ENCODE measurements at places on chromosomes 11 and 22. TPM values are rescaled to one million over a fixed set of nuclear protein-coding genes. Genes with fewer than 3 reads are reported as not detected.

Gene NLRP10
- not detected for polyA plus RNA-seq

DNA sequence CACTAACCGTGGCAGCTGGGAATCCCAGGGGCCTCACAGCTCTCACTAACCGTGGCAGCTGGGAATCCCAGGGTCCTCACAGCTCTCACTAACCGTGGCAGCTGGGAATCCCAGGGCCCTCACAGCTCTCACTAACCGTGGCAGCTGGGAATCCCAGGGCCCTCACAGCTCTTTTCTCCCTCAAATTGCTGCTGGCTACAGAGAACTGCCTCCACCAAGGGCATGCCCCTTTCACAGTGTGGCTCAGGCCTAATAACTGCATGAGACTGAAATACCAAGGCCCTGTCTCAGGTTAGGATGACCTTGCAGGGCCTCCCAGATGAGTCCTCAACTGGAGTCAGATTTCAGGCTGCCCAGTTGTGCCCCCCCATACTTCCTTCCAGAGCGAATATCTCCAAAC, 35.1 kb upstream of the GGTLC2 start:
- no peak for DNase-seq

Gene OR51F2
- polyA plus RNA-seq, result not detected

DNA sequence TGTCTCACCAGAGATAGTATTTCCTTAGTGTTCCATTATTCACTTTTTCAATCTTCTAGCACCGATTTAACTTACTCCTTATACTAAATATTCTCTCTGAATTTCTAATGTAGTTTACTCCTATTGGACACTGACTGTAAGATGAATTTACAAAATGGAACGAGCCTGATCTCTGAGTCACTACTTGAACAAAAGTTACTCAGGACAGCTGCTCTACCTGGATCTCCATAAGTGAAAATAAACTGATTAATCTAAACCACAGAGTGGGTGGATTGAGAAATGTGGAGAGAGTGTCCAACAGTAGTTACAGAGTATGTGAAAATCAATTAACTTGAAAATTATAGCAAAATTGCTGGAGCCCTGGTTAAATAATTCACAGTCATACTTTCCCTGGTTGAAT, 141.7 kb upstream of the CHORDC1 start:
- no peak for DNase-seq

DNA sequence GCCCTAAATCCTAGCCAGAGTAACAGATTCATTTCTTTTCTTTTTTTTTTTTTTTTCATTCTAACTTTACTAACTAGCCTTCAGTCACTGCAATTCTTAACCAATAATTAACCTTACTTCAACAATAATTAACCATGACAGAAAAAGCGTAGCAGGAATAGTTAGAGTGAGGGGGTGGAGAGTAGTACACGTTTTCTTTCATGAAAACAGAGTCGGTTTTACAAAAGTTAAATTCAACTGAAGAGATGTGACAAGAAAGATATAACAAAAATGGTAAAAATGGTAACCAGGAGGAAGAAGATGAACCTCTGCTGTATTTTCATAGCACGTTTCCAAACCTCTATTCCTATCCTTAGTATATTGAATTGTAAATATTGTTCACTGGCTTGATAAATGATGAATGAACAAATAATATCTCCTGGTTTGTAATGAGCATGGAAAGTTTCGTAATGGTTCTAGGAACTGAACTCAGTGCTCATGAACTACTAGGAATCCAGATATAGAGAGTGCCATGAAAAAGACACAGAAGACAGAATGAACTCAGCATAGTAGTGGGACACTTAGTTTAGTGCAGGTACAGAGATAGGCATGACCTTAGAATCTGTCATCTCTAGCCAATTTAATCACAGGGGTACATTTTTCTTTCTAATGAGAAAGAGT, 116.5 kb upstream of the ANO5 start:
- DNase-seq, result peak; percentile 68

GRCh38 chr11:121582296-121582695, 129.5 kb upstream of the SORL1-AS1 start:
- no peak for DNase-seq

- no peak for DNase-seq
These were observed 10.8 kb downstream of the LARGE2 start for GRCh38 chr11:45933131-45933831.

Gene HARBI1
- polyA plus RNA-seq, result 2.5 TPM

DNA sequence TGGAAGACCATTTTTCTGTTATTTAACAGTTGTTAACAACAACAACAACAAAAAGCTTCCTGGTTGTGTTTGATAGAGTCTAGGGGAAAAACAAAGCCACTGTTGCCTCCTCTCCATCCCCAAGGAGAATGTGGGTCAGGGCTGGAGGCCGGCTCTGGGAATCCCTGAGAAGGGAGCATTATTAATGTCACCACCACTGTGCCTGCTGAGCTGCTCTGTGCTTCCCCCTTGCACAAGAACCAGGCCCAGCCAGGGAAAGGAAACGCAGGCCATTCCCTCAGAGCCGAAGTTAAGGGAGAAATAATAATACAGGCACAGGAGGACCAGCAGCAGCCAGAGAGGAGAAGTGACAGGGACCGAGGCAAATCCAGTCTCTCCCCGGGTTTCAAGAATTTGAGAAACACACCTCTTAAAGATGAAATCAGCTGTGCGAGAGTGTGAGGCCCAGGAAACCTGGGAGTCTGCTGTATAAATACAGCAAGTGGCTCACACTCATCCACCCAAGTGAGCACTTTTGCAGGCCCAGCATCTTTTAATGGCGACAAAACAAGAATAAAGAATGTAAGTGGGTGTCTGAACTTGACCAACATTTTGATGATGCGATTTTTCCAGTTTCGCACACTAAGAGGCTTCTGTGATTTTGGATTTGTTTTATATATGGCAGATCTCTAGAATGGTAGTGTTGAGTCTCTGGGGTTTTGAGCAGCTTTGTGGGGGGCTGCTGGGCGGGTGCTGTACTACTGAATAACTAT, 539.2 kb downstream of the NTM start:
- DNase-seq, result no peak

DNA sequence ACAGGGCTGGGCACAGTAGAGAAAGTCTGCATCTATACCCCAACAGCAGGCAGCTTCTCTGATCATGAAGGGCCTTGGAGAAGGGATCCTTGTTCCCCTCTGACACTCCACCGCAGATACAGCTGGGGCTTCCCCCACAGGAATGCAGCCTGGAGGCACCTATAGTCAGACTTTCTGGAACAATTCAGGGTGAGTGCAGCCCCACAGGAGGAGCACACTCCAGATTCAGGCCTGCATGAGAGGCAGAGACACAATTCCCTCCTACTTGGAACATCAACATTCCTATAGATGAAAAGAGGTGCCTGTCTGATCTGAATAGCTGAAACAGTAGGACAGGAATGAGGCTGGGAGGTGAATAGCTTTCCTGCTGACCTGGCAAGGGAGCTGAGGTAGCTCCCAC, 1298.0 kb upstream of the CNTN5 start:
- DNase-seq, result no peak

DNA sequence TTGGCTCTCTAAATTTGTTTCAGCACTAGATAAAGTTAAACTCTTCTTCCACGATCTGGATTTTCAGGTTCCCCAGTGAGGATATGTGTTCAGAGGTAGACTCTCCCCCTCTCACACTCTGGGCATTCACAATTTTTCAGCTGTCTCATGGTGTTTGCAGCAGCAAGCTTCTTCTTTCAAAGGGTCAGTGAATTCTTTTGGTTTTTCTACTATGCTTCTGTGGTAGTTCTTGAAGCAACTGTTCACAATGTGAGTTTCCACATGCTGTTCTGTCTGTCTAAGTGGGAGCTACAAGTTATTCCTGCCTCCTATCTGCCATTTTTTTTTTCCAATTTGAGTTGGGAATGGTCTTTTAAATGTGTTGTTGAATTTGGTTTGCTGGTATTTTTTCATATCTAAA, 25.4 kb downstream of the CNTF start:
- DNase-seq, result no peak

Gene AIFM3
- polyA plus RNA-seq, result 4.4 TPM

Gene OR2D2
- polyA plus RNA-seq, result not detected

- DNase-seq, result no peak
These were observed 528.7 kb downstream of the ETS1 start for GRCh38 chr11:128058580-128059208.

- peak; percentile 33 for DNase-seq
These were observed 31.6 kb downstream of the RBX1 start for GRCh38 chr22:40982482-40983385.

Gene H19
- polyA plus RNA-seq, result 140 TPM

Gene MMP8
- polyA plus RNA-seq, result not detected

DNA sequence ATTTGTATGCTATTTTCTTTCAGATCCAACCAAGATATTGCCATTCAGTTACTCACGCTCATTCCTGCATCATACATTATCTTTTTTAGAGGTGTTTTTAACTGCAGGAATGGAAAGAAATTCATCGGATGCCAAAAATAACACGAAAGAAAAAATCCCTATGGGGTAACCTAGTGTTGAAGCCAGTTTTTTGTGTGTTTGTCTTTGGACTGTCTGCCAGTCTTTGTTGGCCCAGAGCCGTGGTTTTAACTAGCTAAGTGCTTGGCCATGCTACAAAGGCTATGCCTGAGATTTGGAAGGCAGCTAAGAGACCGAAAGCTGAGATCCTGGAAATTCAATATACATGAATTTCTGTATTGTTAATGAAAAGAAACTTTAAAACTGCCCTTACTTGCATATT, 309.8 kb upstream of the CNTN5 start:
- DNase-seq, result no peak

Gene FGF19
- not detected for polyA plus RNA-seq

GRCh38 chr11:16840951-16841350, 102.5 kb downstream of the C11orf58 start:
- peak; percentile 42 for DNase-seq

DNA sequence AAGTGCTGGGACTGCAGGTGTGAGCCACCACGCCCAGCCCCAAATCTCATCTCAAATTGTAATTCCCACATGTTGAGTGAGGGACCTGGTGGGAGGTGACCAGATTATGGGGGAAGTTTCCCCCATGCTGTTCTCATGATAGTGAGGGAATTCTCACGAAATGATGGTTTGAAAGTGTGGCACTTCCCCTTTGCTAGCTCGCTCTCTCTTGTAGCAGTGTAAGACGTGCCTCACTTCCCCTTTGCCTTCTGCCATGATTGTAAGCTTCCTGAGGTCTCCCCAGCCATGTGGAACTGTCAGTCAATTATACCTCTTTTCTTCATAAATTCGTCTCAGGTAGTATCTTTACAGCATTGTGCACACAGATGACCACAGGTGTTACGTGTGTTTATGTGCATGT, 357.8 kb downstream of the CADM1 start:
- peak; percentile 3 for DNase-seq

Data from kidney (tissue), 22 donors.